GM06990 (cell line): ENCODE measurements at places on chromosomes 13 and 19.

DNA sequence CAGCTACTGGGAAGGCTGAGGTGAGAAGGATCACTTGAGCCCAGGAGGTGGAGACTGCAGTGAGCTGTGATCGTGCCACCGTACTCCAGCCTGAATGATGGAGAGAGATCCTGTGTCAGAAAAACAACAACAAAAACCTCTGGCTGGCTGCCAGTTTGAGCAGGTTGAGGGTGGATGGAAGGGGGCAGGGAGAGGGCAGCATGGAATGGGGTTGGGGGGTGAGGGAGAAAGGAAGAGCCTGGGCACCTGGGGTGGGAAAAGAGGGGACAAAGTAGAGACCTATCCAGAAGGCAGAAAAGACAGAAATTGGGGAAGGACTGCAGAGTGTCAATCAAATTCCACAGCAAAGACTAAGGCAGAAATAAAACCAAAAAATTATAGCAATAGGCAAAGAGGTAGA lies 4.7 kb downstream of the SLC1A5 start:
- no peak for DNase-seq

DNA sequence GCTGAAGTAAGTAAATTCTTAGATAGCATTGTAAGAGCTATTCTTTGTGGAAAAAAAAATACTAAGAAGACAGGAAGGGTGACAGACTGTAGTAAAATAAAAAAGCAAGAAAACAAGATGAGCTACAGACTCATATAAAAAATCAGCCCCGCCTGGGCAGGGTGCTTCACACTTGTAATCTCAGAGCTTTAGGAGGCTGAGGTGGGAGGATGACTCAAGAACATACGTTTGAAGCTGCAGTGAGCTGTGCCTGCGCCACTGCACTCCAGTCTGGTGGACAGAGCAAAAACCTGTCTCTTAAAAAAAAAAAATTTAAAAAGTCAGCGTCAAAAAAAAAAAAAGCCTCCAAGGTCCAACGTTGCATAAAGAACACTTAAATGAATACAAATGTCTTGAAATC lies 102.1 kb downstream of the VWA8 start:
- no peak for DNase-seq

DNA sequence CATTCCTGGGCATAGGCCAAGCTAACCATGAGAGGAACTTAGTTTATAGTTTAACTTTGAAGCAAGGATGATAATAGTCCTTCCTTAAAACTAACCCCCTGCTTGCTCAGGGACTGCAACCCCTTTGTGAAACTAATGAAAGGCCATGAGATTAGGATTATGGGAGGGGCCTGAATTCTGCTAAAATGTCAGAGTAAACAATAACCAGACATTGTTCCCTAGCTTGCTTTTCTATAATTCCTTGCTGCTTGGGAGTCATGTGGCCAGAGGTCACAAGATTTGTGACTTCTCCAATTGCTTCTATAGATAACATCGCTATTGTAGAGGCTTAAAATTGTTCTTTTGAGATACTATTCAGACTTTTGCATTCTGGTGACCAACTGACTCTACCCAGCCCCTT lies 634.0 kb downstream of the TBC1D4 start:
- DNase-seq: no peak

DNA sequence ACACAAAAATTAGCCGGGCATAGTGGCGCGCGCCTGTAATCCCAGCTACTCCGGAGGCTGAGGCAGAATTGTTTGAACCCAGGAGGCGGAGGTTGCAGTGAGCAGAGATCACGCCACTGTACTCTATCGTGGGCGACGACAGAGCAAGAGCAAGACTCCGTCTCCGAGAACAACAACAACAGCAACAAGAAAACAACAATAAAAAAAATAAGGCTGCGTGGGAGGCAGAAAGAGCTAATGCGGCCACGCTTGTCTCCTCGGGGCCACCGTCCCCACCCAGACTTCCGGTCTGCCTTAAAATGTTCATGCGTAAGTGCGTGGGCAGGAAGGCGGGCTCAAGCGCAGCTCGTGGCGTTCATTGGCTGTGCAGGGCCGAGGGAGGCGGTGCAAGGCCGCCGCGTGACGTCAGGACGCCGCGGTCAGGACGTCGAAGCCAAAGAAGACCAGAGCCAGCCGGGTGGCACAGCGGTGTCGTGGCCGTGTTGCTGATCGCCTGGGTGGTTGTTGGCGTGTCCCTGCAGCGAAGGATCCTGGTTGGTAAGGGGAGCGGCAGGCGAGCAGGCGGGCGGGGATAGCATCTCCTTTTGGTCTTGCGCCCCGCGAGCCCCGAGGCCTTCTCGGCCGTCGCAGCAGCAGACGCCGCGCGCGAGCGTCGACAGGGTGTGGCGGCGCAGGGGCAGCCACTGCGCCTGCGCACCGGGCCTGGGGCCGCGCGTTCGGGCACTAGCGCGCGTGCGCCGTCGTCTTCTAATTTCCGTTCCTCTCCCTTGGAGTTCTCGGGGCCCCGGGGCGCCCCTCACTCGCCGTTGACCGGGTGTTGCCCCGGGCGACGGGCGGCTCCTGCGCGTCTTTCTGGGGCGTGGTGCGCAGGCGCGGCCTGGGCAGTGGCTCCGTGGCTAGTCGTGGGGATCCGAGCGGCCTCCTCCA lies at the start of gene LENG8:
Gene LENG8 (plus strand): TSS at position 426 of the 927 bp plus-strand sequence. CDS start 2,146 bp downstream, outside the sequence.
- DNase-seq: peak; percentile 100

DNA sequence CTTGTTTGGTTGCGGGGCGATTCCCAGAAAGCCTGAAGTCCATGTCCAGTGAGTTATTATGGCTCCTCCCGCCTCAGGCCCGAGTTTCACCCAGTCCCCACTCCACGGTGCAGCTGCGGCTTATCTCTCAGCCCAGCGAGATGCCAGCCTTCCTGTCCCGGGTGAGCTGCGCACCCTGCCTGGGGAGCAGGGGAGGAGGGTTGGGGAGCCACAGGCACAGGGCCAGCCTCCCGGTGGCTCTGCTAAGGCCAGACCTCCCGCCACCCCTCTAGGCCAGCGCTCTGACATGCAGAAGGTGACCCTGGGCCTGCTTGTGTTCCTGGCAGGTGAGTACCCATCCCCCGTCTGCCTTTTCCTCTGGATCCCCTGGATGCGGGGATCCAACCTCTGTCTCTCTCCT lies 3.5 kb downstream of the FXYD3 start:
- DNase-seq: no peak

- DNase-seq: no peak
Observed at GRCh38 chr13:40979232-40979631, 39.9 kb downstream of the ELF1 start.

GRCh38 chr13:19772306-19772705 lies 10.4 kb downstream of the PSPC1 start:
- DNase-seq: no peak

DNA sequence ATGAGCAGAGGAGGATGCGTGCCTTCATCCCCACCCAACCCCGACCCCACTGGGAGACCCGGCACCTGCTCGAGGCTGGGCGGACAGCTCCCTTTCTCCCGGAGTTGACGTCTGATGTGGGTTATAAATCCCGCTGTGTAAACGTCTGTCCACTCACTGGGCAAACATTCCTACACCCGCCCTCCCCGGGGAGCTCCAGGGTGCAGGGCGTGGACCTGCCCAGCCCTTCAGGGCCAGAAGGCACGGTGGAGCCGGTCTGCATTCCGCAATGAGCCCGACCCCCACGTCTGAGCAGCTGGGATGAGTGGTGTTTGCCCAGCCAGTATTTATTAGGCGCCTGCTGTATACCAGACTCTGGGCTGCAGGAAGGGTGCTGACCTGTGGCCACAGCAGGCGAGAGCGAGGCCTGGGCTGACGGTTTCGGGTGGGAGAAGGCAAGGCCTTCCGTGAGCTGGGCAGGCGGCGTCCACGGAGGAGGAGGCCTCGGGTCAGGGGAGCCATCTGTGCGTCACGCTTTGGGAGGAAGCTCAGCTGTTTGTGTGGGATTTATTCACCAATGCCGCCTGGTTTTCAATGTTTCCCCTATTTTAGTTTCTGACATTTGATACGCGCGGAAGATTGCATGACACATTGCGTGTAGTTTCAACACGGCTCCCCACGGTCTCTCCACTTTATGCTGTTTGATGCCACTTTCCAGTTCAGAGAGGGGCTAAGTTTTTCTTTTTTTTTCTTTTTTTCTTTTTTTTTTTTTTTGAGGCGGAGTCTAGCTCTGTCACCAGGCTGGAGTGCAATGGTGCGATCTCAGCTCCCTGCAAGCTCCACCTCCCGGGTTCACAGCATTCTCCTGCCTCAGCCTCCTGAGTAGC lies 2.0 kb downstream of the MISP start:
- DNase-seq: no peak

DNA sequence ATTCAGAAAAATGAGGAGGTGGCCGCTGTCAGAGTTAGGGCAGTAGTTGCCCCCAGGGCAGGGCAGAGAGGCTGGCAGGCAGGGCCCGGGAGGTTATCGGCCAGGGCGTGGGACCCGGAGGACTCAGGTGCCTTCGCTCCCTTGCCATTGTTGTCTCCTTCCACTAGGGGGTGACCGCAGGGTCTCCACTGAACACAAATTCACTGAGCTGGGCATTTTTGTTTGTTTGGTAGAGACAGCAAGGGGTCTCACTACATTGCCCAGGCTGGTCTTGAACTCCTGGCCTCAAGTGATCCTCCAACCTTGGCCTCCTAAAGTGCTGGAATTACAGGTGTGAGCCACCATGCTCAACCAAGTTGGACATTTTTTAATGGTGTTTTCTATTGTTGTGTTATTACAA lies 25.1 kb downstream of the CARS2 start:
- DNase-seq: no peak

- DNase-seq: peak; percentile 49
Observed at GRCh38 chr19:16185768-16186123, 536 bp downstream of the FAM32A start.

GRCh38 chr19:11659612-11660011 lies 62.3 kb downstream of the ZNF627 start:
- peak; percentile 14 for DNase-seq

DNA sequence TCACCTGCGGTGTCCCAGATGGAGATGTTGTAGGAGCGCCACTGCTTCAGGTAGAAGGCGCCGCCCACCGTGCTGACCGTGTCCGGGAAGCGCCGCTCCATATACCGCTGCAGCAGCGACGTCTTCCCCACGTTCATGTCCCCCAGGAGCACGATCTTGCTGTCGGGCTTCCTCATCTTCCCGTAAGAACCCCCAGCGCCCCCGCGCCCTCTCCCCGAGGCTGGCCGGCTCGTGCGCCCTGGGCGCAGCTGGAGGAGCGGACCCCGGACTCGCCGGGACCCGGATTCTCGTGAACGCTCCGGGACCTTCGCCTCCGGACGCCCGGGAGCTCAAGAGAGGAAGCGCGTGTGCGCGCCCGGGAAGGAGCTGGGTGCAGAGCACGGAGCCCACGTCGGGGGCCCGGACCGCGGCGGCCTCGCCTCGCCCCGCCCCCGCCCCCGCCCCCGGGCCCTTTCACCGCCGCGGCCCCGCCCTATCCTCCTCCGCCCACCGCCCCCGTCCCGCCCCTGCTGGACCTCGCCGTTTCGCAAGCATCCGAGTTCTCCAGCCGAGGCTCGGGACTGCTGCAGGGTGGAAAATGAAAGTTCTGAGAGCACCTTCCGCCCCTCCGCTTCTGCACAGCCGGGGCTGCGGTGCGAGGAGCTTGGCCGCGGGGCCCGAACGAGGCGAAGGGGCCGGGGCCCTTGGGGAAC lies at the start of gene RAB20:
Gene RAB20 (minus strand): TSS at position 379 of the 692 bp plus-strand sequence. CDS start 203 bp downstream, at position 176.
- peak; percentile 79 for DNase-seq

DNA sequence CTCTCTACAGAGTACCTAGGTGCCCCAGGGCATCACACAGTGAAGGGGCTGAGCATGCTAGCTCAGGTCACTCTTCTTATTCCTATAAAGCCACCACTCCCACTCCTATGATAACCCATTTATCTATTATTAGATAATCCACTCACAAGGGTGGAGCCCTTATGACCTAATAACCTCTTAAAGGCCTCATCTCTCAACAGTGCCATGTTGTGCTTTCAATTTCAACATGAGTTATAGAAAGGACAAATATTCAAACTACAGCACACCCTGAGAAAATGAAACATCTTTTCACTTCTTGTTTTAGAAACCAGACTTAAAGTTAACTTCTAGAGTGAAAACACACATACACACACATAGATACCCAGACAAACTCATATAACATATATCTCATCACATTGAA lies 1494.9 kb upstream of the MIR17HG start:
- DNase-seq: no peak

- peak; percentile 48 for DNase-seq
Observed at GRCh38 chr19:51600940-51601580, 29.1 kb downstream of the SIGLEC5 start.

DNA sequence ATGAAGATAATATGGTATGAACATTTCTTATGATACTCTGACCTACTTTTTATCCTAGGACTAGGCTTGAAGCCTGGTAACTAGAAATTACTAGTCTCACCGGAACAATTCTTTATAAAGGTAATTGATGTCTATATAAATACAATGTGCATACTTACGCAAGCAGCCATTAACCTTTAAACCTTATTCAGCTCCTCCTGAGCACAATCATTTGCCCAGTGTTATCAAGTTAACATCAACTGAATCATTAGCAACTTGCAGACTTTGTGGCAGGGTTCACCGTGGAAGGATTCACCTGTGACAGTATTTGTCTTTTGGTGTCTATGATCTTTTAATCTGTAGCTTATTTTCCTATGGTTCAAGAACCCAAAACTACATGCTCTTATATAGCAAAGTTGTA lies 508.6 kb upstream of the KLHL1 start:
- DNase-seq: no peak

DNA sequence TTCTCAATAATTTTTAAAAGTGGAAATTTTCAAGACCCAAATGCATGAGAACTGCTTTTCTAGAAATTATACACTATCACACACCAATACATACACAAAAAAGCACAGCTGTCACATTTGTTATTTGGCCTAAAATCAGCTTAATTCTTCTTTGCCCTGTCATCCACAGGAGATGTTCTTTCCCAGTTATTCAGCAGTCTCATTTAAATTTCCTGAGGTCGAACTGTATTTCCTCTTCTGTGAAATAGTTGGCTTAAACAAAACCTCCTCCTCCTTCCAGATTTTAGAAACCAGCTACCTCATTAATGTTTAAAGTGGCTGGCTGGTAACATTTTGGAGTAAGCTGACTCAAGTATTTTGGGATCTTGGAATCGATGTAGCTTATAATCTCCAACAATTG lies 39.1 kb downstream of the SMAD9 start:
- DNase-seq: no peak

GRCh38 chr19:35609851-35610353 lies 2.6 kb upstream of the HAUS5 start:
- peak; percentile 73 for DNase-seq

DNA sequence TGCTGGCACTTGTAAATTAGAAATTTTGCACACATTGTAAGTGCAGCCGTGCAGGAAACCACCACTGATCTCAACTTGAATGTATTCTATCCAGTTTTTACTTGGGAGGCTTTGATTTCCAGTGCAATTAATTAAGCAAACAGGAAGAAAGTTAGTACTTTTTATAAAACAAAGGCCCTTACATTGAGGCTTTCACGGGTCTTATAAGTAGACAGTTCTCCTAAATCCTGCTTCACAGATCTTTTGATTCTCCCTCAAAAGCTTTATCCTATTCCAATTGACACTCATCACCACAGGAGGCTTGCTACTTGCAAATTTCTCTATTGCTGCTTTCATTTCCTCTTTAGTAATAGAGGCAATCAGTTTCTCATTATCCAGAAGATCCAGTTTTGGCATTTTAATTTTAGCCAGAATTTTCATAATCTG lies 90.1 kb downstream of the ERCC5 start:
- no peak for DNase-seq

GRCh38 chr19:1037621-1038064 lies 2.3 kb upstream of the ABCA7 start:
- DNase-seq: peak; percentile 73
